Stimulated activated CD4-positive, alpha-beta T cell treated with anti-CD3 and anti-CD28 coated beads, Interleukin-12 subunit alpha, Interleukin-12 subunit beta, amount 100 ng/mL, for 24 hours (primary cell): ENCODE measurements at places on chromosomes 12 and 14.

DNA sequence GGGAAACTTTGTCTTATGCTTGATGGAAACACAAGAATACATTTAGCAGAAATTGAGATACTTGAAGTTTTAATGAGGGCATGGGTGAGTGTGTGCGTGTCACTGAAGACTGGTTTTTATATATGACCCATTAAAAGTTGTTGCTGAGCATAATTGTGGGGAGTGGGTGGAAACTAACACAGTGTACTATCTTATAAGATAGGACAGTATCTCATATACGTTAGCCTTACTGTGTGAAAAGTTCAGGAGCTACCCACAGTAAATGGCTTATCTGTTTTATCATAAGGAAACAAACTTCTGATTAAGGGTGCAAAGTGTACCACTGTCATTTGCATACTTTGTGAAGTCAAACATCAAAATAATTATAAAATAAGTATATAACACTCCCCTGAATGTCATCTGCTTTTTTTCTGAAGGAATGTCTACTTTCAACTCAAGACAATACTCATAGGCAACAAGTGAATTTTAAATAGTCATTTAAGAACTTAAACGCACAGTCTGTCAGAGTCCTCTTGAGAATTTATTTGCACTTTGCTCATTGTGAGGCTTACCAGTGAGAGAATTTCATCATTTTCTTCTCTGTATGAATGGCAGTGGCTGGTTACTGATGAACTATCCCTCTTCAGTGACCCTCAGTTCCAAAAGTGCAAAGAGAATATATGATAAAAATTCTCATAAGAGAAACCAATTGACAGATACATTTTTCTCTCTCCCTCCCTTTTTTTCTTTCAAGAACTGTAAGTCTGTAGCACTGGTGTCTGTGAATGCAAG lies 4.2 kb downstream of the PDE3A start:
- DNase-seq = no peak

GRCh38 chr14:74176400-74176793 lies 62.9 kb upstream of the VSX2 start:
- no peak for DNase-seq

DNA sequence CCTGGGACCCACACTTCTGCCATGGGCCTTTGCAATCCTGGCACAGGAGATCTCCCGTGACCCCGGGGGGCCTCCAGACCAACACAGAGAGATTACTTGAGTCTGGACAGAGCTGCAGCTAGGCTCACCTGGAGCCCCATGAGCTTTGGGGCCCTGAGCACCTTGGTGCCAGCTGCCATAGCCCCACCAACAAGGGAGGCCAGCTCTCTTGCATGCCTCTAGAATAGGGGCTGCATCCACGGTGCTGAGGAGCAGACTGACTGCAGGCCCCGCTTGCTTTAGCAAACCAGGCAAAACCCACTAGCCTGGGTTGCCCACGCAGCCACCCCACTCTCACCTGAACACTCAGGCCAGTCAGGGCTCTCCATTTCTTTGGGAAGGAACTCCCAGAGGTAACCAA lies 3.7 kb upstream of the OR4N2 start:
- no peak for DNase-seq

DNA sequence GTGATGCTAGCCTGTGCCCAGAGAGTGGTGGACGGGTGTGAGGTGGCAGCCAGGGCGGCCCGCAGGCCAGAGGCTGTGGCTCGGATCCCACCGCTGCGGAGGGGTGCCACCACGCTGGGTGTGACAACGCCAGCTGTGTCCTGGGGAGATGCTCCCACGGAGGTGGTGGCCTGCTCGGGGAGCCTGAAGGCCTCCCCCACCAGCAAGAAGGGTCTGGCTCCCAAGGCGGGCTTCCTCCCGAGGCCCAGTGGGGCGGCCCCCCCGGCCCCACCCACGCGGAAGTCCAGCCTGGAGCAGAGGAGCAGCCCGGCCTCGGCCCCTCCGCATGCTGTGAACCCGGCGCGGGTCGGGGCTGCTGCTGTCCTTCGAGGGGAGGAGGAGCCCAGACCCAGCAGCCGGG lies 38.2 kb downstream of the KIF26A start:
- DNase-seq = no peak

DNA sequence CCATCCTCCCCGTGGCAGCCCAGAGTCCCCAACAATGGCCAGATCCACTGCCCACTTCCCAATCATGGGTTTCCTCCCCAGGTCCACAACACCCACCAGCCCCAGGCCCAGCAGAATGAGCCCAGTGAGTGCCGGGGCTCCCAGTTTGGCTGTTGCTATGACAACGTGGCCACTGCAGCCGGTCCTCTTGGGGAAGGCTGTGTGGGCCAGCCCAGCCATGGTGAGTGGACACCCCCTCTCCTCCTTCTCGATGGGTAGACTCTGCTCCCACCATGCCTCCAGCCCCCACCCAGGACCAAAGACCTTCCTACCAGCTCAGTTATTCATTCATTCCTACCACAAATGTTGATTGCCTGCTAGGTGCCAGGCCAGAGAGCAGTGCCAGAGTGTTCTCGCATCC lies 23.8 kb downstream of the PAPLN start:
- DNase-seq = no peak

GRCh38 chr14:90534838-90535555 lies 138.2 kb downstream of the CALM1 start:
- no peak for DNase-seq

DNA sequence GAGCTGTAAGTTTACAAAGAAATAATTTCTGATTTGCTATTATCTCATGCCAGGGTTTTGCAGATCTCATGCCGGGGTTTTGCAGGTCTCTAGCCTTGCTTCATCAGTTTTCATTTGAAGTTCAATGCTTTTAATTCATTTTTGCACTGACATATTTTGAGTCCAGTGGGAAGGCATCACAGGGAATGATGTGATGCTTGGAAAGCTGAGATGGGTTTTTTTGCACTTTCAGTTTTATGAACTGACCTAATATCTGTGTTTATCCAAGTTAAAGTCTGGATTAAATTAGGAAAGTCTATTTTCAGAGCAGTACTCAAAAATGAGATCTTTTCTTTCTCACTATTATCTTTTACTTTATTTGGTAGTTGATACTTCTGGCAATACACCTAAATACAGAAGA lies 23.6 kb upstream of the REP15 start:
- no peak for DNase-seq

DNA sequence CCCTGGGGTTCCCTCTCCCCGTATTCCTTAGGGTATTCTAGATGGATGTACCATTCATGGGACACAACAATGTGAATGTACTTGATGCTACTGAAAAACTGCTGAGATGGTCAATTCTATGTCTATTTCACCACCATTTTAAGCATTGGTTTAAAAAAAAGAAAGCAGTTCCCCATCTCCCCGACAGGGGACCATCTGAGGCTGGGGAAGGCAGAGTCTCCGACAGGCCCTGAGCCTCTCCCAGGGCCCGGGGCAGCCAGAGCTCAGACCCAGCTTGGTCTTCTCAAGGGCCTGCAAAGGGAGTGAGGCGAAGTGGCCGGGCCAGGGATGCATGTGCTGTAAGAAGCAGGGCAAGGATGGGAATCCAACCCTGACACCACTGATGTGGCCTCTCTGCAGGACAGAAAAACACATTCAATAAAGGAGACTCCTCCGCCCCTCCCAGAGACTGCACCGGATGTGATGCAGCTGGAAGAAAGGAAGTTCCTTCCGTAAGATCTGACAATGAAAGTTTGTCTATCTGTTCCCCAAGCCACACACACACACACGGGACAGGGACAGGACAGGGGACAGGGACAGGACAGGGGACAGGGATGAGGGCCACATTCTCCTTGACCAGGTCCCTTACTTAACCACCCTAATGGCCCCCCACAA lies 234.1 kb downstream of the BCL11B start:
- no peak for DNase-seq

- no peak for DNase-seq
These were observed 108.1 kb downstream of the ERC1 start for GRCh38 chr12:1099158-1099557.

GRCh38 chr14:63438065-63438757 lies 105.0 kb downstream of the PPP2R5E start:
- DNase-seq = no peak

DNA sequence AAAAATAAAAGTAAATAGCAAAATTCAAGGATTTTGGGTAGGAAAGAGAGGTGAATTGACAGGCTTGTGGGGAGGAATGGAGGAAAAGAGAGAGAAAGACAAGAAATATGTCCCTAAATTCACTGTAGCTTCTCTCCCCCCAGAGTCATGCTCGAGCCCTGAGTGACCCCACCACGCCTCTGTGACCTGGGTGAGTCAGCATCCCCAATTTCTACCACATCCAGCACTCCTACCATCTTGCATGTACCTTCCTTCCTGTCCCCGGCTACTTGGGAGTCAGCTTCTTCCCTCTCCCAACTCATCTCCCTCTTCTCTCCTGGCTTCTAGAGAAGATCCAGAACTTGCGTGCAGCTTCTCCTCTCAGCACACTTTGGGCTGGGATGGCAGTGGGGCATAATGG lies 9.8 kb downstream of the ZNF219 start:
- DNase-seq = no peak

GRCh38 chr12:104446646-104447421 lies 9.9 kb upstream of the CHST11 start:
- no peak for DNase-seq

DNA sequence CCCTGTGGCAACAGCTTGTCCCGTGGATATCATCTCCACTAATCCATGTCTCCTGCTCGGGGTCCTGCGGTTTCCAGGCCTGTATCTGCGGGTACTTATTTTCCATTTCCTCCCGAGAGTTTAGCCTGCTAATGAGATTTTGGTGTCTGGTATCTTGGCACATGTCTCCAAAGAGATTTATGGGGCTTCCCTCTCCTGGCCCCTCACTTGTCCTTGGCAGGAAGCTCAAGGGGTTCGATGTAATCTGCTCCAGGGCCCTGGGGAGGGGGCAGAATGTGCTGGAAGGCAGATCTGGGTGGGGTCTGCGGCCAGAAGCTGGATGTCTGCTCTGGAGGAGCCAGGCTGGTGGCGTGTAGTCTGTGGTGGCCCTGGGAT lies 85.7 kb downstream of the KIF26A start:
- no peak for DNase-seq

DNA sequence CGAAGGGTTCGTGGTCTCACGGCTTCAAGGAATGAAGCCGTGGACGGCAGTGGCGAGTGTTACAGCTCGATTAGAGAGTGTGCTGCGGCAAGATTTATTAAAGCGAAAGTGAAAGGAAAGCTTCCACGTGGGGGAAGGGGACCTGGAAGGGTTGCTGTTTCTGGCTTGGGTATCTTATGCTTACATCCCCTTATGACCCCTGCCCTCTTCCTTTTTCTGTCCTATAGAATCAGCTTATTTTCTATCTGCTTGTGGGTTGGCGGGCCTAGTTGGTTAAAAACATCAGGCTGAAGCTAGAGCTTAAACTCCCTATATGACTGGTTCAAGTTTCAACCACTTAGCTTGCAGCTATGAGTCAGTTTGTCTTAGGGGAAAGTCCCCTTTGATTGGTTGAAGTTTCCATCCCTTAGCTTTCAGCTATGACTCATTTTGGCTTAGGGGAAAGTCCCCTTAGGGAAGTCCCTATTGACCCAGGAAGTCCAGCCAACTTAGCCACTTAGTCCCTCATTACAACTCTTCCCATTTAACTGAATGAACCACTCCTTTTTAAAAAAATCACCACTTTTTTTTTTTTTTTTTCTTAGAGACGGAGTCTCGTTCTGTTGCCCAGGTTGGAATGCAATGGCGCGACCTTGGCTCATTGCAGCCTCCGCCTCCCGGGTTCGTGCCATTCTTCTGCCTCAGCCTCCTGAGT lies 1494.7 kb upstream of the TMEM132C start:
- DNase-seq = no peak
